Cardiac fibroblast (primary cell): ENCODE measurements at places on chromosomes 1 and 21.
A peak's percentile ranks its signal among the peaks of the same experiment; 100 is the strongest.

DNA sequence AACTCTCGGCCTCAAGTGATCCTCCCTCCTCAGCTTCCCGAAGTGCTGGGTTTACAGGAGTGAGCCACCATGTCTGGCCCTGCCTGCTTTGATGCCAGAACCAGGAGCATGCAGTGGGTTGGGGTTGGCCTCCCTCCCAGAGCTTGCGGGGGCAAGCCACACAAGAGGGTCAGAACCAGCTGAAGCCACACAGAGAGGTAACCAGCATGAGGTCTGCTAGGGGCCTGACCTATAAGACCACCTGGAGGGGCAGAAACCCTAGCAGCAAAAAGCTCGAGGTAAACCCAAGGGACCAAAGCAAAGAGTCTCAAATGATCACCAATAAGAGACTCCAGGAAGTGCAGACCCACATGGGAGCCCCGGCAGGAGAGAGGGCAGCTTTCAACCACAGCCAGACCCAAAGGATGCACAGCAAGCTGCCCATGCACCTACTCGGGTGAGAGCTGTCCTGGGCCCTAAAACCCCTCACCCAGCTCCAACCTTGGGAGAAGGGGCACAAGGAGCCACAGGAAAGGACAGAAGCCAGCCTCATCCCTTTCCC lies 81.2 kb downstream of the TOMM20 start:
- no peak for DNase-seq

GRCh38 chr1:212691561-212692071 lies 8.0 kb downstream of the BATF3 start:
- no peak for DNase-seq

DNA sequence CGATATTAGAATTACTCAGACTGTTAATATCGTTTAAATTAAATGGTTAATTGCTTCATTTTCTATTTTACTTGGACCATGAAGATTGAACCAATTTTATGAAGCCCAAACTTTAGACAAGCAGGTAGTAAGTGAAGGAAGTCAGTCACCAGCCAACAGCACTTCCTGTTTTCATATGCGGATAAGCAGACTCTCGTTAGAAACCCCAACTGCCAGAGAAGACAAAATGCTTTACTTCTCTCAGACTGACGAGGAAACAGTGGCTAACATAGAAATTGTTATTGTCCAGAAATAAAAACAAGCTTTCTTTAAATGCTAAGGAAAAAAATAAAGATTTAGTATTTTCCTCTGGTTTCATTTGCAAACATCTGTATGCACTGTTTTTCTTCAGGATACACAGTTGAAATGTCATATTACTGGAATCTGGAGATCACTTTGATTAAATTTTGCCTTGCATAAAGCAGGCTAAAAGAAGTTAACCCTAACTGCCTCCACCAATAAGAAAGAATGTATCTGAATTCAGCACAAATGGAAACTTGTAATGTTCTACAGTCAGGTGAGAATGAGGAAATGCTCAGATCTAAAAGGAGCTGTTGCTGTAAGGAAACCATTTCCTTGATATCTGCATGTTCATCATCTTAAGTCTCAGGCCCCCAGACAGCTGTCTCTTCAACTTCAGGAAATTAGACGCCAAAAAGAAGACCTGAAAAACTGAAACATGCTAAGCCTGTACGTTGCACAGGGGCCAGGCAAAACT lies 129.8 kb upstream of the SAMSN1 start:
- no peak for DNase-seq

GRCh38 chr1:153534925-153535241 lies 908 bp downstream of the S100A6 start:
- no peak for DNase-seq

DNA sequence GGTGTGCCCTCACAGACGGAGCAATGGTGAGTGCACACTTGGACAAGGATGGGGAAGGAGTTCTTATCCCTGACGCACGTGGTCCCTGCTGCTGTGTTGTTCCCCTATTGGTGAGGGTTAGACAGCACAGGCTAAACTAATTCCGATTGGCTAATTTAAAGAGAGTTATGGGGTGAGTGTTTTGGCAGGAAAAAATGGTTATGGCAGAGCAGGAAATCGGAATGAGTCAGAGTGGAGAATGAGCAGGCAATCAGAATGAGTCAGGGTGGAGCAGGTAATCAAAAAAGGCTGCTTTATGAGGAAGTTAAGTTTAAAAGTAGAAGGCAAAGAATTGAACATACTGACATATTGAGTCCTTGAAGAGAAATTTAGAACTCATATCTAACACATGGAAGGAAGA lies 100.5 kb downstream of the NGF start:
- DNase-seq: no peak

DNA sequence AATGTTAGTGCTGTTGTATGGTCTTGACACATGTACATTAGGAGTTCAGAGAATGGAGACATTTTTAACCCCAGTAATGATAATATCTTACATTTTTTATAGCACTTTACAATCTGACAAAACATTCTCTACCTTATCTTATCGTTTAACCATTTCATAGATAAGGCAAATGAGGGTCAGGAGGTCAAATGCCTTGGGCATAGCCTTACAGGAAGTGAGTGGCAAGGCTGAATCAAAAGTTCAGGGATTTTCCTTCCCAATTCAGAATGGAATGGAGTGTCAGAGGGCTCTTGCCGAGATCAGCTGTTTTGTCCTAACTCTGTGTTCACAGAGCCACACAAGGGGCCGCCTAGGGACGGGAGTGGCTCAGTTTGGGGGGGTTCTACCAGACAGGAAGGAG lies 57.6 kb upstream of the AK4 start:
- DNase-seq: no peak

- DNase-seq: no peak
Measured at GRCh38 chr1:11576109-11576875, 77.9 kb downstream of the FBXO2 start.

GRCh38 chr1:235710687-235711086 lies 61.1 kb upstream of the GNG4 start:
- DNase-seq: no peak

- DNase-seq: peak; percentile 54
Measured at GRCh38 chr1:37741130-37741529, 23.8 kb downstream of the EPHA10 start.

DNA sequence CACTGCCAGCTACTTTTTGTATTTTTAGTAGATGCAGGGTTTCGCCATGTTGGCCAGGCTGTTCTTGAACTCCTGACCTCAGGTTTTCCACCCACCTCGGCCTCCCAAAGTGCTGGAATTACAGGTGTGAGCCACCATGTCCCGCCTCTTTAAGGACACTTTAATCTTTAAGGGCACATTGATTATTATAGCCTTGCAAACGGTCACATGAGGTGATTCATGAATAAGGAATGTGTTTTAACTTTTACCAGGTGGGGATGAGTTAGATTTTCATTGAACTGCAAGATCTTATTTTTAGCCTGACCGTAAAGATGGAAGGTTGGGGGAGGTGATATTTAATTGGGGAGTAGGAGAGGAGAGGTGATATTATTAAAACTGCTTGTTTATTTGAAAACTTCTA lies 61.9 kb downstream of the TBCE start:
- DNase-seq: no peak

DNA sequence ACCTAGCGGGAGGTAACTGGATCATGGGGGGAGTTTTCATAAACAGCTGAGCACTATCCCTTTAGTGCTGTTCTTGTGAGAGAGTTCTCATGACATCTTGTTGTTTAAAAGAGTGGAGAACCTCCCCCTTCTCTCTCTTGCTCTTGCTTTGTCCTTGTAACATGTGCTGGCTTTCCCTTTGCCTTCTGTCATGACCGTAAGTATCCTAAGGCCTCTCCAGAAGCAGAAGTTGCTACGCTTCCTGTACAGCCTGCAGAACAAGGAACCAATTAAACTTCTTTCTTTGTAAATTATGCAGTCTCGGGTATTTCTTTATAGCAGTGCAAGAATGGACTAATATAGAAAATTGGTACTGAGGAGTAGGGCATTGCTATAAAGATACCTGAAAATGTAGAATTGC lies 515.6 kb downstream of the NEGR1 start:
- DNase-seq: no peak

- no peak for DNase-seq
Measured at GRCh38 chr1:202023001-202023433, 12.6 kb downstream of the ELF3 start.

- no peak for DNase-seq
Measured at GRCh38 chr21:34203851-34204420, 130.6 kb downstream of the MRPS6 start.

GRCh38 chr1:180935326-180936109 lies 22.8 kb downstream of the KIAA1614 start:
- no peak for DNase-seq

DNA sequence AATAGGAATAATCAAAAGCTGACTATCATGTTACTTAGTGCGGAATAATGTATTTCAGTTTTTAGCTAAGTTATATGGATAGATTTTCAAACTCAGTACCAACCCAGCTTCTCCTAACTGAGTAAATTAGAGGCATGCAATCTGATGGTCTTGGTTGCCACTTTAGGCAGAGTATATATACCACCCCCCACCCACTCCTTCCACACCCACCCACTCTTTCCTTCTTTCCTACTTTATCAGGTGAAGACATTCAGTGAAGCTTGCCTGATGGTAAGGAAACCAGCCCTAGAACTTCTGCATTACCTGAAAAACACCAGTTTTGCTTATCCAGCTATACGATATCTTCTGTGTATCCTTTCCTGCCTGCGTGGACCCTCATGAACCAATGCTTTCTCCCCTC lies 36.3 kb downstream of the DAP3 start:
- no peak for DNase-seq

DNA sequence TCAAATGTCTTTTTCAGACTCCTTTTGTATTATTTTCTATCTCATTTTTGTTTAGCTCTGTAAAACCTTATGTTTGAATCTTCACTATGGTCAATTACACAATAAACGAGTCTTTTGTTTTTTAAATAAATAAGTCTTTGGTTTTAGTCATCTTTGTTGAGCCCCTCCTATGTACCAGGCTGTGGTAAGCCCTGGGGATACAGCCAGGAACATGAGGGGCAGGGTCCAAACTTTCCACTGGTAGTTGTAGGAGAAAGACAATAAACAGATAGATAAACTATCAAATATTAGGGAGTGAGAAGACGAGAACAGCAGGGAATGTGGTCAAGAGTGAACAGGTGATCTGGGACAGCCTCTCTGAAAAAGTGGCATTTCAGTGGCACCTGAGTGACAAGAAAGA lies 186.6 kb downstream of the ZNF281 start:
- DNase-seq: no peak

- no peak for DNase-seq
Measured at GRCh38 chr1:19088717-19089442, 121.2 kb downstream of the UBR4 start.

GRCh38 chr1:116493484-116494352 lies 77.1 kb downstream of the CD58 start:
- DNase-seq: no peak

DNA sequence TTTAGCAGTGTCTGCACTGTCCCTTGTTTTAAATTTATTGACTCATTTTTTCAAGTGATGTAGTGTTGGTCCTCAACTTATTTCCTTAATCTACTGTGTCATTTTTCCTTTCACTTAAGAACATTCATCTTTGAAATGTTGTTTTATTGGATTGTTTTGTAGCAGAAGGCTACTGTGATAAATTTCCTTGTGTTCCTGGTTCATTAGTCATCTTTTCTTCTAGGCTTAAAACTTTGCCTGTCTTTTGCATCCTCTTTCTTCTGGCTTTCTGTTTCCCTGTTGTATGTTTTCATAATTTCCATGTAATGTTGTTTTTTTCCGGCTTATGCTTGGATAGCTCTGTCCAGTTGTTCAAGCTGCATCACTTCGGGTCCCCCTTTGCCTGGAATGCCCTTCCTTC lies 61.9 kb downstream of the UBE2T start:
- DNase-seq: peak; percentile 41

DNA sequence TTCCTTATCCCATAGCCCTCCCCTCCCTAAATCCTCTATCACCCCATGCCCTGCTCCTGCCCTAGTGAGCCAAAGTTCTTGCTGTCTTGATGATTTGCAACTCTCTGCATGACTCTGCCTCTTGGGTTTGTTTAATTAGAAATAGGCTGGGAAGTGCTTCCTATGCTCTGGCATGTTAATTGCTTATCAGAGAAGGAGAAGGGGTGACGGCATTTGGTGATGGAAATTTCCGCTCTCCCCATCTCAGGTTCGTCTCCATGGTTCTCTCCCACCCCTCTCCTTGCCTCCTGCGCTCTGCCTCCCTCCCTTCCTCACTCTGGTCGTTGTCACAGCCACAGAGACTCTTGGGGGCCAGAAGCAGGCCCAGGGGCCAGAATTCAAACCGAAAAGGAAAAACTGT lies 68.9 kb downstream of the LRRN2 start:
- no peak for DNase-seq

DNA sequence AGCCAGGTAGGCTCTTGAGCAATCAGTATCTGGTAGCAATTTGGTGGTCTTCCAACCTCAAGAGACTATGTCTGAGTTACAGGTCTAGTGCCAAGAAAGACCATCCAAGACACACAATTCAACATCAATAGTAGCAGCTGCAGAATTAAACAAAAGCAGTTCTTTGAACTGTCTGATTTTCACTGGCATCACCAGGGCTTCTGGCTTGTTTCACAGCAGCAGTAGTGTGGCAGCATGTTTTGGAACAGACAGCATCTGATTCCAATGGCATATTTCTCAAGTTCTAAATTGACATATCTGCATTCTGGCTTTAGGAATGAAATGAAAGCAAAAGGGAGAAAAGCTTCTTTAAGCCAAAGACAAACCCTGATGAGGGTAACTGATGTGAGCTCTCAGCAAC lies 334.7 kb upstream of the PRMT6 start:
- DNase-seq: no peak

- DNase-seq: no peak
Measured at GRCh38 chr1:41764656-41765055, 154.1 kb downstream of the HIVEP3 start.
